ENCODE measurements at places on chromosomes 4 and X.

DNA sequence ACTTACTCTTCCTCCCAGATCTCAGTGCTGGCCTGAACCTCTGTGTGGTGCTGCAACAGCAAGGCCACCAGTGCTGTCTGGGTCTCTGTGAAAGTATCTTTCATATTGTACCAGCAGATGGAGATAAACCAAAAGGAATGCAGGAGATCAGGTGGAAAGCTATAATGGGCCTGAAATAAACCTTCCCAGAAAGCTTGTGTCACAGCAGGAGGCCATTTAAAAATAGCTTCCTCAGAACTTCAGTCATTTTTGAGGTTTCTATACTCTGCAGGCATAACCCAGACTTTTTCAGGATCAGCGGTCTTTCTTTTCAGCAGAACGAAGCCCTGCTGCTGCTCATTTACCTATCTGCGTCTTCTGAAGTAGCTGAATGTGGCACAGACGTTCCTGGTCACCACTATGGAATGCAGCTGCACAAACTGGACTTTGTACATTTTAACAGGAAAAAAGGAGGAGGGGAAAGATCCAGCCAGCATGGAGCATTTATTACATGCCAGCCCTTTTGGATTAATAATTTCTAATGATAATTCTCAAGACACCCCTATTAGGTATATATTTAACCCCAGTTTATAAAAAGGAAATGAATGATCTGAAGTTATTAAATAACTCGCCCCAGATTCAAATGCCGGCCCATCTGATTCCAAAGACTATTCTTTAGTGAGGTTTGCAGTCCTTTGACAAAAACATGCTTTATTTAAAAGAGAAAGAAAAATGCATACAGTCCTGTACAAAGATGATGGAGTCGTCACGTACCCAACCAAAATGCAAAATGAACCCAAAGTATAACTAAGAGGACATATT is 119.7 kb downstream of the NFKB1 start:
- no peak for DNase-seq

- DNase-seq, result no peak
These were observed 90.3 kb downstream of the CYSLTR1 start for GRCh38 chrX:78237127-78237526.

GRCh38 chr4:4427121-4427870 is 40.4 kb downstream of the NSG1 start:
- peak; percentile 63 for DNase-seq

DNA sequence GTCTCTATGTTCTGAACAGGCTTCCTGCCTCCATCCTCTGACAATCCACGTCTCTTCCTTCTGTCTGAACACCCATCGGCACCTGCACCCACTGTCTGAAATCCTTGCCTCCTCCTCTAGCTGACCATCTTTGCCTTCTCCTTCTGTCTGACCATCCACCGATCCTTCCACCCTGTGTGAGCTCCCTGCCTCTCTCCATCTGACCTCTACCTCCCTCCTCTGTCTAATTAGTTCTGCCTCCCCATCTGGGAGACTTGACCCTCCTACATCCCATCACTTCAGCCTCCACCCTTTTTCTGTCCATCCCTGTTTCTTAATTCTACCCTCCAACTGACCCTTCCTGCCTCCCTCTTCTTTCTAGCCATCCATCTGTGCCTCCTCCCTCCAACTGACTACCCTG is 10.0 kb downstream of the SLC38A5 start:
- DNase-seq, result no peak

- no peak for DNase-seq
These were observed 82.2 kb downstream of the FNIP2 start for GRCh38 chr4:158850800-158851644.

- no peak for DNase-seq
These were observed 288.2 kb upstream of the UGT8 start for GRCh38 chr4:114310296-114310925.

DNA sequence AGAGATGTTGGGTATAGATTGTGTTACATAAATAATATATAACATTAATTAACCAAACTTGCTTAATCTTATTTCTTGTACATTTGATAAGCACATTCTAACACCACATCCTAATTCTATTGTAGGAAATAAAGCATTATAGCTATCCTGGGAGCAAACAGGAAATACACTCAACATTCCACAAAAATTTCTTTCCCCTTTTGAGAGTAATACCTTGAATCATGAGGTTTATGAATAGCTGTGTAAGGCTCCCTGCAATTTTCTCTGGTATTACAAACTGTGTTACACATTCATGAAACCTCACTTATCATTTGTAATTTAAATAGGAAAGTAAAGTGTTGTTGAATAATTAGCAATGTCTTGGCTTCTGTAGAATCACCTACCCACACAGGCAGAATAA is 95.1 kb downstream of the TMEM47 start:
- no peak for DNase-seq

GRCh38 chr4:114519368-114519767 is 79.2 kb upstream of the UGT8 start:
- no peak for DNase-seq

DNA sequence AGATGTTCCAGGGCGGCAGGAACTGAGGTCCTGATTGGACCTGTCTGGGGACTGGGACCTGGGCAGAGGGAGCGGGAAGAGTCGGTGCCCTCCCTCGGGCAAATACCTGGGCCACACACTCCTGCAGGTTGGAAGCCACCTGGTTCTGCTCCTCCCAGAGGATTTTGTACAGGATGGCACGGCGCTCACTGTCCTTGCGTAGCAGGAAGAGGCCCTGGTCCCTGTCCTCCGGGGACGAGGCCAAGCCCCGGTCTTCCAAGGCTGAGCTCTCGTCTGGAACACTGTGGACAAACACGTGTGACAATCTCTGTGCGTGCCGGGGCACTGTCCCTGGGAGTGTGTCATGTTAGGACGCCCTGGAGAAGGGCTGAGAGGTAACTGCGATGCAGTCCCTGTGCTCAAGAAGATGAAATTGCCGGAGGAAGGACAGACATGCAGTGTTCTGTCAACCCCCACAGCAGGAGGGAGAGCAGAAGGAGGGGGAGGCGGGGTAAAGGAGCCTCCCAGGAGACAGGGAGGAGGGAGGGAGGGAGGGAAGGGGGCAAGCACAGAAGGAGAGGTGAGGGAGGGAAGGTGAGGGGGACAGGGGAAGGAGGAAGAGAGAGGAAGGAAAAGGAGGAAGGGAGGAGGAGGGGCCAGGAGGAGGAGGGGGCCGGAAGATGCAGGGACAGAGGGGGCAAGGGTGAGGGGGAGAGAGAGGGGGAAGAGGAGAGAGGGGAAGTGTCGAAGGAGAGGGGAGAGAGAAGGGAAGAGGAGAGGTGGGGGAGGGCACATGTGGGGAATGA is 29.0 kb downstream of the PDHA1 start:
- peak; percentile 15 for DNase-seq

GRCh38 chr4:153060196-153060595 is 124.1 kb downstream of the FHDC1 start:
- no peak for DNase-seq

GRCh38 chr4:169971456-169972015 is 54.7 kb downstream of the MFAP3L start:
- DNase-seq, result no peak

- no peak for DNase-seq
These were observed 18.0 kb downstream of the SHISA3 start for GRCh38 chr4:42415281-42415680.

DNA sequence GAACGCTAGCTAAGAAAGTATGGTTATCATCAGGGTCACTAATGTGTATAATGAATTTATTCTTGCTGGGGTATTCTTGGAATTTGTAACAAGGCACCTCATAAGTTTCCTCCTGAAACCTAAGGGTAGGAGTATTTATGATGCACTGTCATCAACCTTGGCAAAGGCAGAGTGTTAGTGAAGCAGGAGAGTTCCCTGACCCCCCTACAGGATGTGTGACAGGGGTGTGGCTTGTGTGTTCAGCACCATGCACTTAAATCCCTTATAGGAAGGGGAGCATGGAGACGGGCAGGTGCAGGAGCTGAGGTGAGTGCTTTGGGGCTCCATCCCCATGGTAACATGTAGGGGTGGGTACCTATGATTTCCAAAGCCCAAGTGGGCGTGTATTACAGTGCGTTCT is 237.7 kb downstream of the GALNTL6 start:
- no peak for DNase-seq

GRCh38 chrX:20029728-20030127 is 38.9 kb upstream of the BCLAF3 start:
- no peak for DNase-seq

DNA sequence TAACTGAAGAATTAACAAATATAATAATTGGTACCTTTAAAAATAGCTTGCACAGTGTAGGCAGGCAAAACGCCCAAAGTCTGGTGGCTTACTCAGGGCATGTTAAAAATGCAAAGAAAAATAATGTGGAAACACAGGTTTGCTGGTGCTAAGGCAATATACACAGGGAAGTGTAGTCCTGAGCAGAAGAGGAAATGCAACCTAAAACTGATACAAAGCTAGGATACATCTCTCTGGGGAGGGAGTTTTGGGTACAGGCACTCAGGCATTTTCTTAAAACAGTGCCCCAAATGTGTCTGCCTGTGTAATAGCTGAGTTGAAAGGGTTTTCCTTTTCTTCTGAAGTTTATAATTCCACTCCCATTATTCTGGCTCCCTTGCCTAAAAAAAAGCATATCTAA is 47.4 kb downstream of the TMPRSS11E start:
- no peak for DNase-seq

GRCh38 chr4:175509320-175509719 is 302.7 kb downstream of the GPM6A start:
- peak; percentile 20 for DNase-seq

GRCh38 chr4:90844241-90844640 is 717.0 kb downstream of the CCSER1 start:
- no peak for DNase-seq

GRCh38 chr4:13525606-13526281 is 18.6 kb downstream of the NKX3-2 start:
- no peak for DNase-seq

DNA sequence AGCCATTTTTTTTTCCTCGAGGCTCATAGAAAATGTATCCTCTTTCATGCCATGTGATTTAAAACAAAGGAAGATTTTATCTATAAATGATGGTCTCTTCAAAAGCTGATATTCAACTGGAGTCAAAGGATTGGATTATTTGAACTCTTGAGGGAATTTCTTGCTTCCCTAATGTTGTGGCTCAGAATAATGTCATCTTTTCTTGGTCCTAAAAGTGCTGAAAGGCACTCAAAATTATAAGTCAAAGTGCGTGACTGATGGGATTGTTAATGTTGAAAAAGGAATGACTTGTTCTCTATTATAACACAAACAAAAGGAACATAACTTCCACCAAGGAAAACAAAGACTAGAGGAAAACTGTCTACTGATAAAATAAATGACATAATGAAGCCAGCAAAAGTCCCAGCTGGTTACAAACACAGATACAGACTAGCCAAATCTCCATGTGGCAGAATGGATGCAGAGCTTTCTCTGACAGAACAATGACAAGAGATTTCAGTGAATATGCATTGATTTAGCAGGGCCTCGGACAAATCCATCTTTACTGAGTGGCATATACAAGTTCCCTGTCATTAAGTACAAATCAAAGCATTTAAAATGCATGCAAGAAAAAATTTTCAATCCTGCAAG is 552.6 kb downstream of the GBA3 start:
- no peak for DNase-seq

DNA sequence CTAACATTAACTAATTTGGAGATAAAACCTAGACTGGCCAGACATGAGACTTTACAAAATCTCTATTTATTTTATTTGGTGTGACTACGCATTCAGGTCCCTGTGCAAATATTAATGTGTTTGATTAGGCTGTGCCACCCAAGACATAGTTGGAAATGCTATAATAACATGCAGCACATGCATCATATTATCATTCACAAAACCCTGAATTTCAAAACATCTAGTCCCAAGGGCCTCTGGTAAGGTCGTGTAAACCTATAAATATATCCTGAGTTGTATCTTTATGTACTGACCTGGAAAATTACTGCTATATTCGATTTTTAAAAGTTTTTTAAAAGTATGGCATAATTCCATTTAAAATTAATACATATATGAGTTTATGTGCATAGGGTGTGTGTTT is 47.1 kb upstream of the FAT4 start:
- no peak for DNase-seq

DNA sequence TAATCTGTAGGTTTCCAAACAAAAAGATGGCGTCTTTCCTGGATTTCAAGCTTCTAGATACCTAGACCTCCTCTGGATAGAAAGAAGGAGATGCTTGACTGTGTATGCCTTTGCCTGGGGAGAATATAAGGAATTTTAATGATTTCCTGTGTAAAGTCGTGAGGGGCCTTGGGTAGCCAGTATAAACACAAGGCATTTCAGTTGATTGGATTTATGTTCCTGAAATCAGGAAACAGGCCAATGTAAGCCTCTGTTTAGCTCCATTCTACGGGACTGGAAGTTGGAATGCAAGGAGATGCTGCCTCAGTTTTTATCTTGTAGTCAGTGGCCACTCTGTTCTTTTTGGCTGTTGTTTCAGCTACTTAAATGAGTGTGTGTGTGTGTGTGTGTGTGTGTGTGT is 137.2 kb downstream of the GUCY2F start:
- no peak for DNase-seq

All from iPS DF 19.7 (cell line).